ENCODE measurements at places on chromosomes 6 and 20.

- DNase-seq, result no peak
These were observed at the start of gene ARMC12 for GRCh38 chr6:35736982-35737412. ARMC12 (plus strand) TSS chr6:35737032; CDS start chr6:35737109, 77 bp downstream.

GRCh38 chr20:364905-365794 lies 15.4 kb upstream of the TRIB3 start:
- no peak for DNase-seq

DNA sequence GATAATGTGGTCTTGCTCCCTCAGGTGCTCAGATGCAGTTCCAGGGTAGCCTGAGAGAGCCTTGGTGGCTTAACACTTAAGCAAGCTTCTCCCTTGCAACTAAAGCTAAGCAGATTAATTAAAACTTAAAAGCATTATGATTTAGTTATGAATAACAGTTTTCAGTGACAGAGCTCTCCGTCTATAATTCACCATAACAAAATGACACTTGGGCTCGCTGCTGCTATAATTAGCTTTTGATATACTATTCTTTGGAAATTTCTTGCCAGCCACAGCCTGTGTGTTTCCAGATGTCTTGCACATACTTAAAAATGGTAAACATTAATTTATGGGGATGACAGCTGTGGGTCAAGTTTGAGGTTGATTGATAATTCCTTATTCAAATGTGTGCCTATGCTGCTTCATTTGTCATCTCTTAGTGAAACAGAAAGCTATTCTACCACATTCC lies 380.5 kb downstream of the TFAP2B start:
- DNase-seq, result no peak

GRCh38 chr6:593907-594212 lies 63.0 kb downstream of the HUS1B start:
- DNase-seq, result no peak

DNA sequence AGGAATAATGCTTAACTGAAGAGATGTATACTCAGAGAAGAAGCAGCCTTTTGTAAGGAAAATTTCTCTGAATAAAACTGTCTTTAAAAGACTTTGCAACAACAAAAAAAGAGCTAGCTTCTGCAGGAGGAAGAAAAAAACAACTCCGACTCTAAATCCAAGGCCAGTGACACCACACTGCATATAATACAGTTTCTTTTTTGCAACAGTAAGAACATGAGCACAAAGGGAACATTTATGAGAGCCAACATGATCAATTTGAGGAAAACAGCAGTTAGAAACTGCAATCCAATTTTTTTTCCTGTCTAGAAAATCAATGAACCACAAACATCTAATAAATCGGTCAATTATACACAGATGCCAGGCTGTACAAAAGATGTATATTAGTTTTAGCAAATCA lies 42.9 kb upstream of the UST start:
- DNase-seq, result no peak

DNA sequence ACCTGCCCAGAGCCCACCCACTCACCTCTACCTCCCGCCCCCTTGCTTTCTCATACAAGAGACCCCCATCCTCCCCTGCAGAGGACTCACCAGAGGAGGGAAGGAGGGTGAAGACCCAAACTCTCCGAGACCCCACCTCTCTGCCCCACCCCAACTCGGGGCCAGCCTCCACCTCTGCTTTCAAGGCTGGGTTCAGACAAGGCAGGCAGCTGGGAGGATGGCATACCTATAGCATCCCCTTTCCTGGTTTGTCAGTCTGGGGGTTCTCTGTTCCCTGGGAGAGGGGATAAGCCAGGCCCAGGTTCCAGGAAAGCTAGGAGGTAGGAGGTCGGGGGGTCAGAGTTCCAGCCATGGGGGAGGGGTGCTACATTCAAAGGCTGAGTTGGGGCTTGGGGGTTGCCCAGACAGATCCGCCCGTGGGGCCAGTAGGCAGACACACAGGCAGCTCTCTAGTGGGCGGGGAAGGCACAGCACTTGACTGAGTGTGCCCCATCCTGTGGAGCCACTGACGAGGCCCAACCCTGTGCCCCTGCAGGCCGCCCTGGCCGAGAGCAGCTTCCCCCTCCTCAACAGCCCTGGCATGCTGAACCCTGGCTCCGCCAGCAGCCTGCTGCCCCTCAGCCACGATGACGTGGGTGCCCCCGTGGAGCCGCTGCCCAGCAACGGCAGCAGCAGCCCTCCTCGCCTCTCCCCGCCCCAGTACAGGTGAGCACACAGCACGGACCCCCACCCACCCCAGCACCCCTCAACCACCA lies 40.8 kb upstream of the MDFI start:
- no peak for DNase-seq

DNA sequence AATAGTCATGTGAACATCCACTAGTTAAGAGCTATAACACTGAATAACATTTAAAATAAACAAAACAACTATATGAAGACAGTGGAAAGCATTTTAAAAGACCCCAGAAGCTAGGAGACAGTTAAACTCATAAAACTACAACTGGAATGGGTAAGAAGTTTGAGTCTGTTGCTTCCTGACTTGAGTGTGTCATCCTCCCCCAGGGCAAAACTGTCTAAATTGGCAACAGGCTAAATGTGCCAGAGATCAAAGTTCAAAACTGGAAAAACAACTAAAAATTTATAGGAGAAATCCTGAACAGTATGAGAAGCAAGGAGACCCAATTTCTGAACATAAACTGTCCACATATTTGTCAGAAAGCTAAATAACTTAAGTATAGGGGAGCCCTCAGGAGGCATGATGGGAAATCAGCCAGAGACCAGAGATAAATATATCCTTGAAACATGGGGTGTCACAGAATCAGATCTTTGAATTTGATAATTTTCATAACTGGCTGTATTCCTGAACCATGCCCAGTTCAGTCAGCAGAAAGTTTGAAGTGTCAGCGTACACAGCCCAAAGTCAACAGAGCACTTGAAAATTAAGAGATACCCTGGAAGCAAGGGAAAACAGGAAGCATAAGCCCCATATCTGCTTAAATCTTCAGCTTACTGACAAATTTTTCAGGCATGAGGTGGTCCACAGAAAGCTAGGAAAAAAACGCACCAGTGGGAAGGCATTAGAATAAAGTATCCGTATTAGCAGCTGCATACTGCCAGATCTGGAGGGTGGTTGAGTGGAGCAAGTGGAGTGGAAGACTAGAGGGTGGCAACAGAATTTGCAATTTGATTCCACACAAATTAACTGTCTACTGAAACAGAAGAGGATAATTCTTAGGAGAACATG lies 516.1 kb upstream of the MAN1A1 start:
- DNase-seq, result no peak

DNA sequence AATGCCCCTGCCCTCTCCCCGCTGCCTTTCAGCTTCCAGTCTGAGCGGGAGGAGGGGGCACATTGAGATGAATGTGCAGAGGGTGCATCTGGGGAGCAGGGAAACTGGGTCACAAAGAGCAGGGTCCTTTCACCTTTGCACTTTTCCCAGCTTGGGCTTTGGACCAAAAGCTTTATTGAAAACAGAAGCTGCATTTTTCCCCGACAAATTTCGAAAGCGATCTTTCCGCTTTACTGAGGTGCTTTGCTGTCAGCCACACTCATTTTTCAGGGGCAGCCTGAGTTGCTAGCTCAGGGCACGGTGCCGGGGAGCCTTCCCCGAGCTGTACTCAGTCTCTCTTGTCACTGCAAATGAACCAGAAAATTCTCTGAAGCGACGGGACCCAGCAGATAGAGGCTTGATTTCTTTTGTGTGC lies 283.7 kb upstream of the SOX4 start:
- no peak for DNase-seq

GRCh38 chr6:5995949-5996713 lies 10.6 kb downstream of the NRN1 start:
- DNase-seq, result peak; percentile 84

GRCh38 chr20:11429889-11430519 lies 487.7 kb upstream of the BTBD3 start:
- no peak for DNase-seq

GRCh38 chr20:11338496-11339306 lies 579.0 kb upstream of the BTBD3 start:
- no peak for DNase-seq

DNA sequence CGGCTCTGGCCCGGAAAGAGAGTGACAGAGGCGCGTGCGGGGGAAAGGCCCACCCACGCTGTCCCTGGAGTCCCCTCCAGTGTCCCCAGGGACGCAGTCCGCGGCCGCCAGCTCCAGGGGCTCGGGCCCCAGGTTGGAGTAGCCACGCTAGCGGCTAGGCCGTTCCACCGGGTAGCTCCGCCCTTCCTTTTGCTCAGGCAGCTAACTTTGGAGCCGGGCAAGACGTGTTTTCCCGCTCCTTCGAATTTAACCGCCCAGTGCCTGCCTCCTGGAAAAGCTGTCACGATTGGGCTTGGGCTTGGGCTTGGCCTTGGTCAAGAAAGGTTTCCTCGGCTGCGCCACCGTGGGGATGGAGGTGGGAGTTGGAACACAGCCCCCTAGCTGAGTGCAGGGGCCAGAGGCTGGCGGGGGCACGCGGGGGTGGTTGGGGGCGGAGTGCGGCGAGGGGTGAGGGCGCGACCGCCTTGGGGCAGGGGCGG lies 4.7 kb downstream of the LINC00237 start:
- DNase-seq, result no peak

GRCh38 chr6:40634429-40634828 lies 47.3 kb upstream of the LRFN2 start:
- no peak for DNase-seq

DNA sequence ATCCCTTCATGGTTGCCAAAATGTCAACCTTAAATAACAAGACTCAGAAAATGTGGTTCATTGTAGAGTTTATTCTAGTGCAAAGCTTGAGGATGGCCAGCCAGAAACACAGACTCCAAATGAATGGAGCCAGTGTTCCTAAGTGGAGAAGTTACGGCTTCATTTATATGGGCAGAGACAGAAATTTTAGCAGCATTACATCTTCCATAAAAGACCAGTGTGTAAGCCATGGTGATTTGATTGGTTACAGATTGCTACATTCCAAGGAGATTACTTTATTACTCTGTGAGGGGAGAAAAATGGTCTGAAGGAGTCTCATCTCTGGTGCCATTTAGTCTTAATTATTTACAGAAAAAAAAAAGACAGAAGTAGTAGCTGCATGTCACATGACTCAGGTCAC lies 97.8 kb downstream of the OTOR start:
- no peak for DNase-seq

DNA sequence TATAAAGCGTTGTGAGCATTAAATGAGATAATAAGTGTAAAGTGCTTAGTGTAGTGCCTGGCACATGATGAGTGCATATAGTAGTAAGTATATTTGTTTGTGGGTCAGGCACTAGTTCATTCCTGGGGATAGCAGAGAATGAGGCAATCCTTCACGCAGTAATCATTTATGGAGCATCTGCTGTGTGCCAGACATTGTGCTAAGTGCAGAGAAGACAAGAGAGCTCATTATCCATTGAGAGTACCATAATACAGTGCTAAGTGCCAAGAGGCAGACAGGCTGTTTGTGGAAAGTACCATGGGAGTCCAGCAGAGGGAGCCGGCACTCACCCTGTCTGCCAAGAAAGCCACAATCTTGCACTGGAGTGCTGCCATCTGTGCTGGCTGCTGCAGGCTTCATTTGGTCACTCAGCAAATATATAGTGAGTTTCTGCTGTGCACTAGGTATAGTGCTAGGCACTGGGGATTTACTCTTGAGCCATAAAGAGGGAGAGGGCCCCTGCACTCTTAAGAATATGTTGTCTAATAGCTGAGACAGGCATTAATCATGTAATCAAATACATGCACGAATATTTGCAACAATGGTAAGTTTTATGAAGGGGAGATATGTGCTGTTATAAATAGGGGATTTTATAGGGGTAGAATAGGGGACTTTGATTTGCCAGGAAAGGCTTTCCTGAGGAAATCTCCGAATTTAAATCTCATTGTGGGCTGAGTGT lies 12.9 kb upstream of the MROH8 start:
- peak; percentile 91 for DNase-seq

DNA sequence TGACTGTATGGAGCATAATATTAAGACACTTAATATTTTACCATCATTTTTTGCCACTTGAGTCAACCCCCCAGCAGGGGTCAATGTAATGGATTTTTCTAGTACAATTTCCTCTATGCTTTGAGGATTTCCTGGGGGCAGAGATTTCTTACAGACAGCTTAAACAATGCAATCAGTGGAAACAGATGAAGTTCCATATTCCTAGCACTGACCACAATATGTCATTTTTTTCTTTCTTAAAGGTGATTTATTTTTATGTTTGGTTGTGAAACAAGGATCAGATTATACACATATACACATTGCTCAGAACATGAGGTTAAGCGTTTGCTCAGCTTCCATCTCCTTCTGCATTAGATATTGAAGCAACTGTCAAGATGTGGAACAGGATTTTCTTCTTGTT lies 82.0 kb upstream of the ID4 start:
- DNase-seq, result no peak

- no peak for DNase-seq
These were observed 31.6 kb upstream of the CCN2 start for GRCh38 chr6:131982740-131983259.

DNA sequence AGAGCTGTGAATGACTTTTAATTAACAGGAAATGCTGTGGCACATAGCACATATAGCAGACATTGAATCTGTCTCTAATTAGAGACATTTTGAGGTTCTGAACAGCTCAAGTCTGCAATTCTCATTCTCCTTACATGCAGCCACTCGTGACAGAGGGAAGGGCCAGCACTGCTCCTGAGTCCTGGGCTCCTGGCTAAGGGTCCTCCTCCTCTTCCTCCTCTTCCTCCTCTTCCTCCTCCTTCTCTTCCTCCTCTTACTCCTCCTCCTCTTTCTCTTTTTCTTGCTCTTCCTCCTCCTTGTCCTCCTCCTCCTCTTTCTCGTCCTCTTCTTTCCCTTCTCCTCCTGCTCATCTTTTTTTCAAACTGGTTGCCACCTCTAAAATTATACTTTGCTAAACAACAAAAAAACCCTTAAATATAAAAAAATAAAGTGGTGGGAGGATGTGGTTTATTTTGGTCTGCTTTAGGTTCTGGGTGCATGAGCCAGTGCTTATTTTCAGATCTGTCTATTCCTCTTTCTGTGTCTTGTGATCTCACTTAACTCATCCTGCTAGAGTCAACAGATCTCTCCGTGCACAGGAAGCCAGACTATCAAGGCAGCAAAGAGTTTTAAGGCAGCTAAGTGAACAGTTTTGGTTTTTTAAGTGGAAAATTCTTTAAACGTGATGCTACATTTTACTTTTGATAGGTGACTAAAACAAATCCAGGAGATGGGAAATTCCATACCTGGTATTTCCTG lies 159.3 kb downstream of the CD83 start:
- no peak for DNase-seq

GRCh38 chr20:17909869-17910321 lies 58.7 kb downstream of the SNX5 start:
- no peak for DNase-seq

DNA sequence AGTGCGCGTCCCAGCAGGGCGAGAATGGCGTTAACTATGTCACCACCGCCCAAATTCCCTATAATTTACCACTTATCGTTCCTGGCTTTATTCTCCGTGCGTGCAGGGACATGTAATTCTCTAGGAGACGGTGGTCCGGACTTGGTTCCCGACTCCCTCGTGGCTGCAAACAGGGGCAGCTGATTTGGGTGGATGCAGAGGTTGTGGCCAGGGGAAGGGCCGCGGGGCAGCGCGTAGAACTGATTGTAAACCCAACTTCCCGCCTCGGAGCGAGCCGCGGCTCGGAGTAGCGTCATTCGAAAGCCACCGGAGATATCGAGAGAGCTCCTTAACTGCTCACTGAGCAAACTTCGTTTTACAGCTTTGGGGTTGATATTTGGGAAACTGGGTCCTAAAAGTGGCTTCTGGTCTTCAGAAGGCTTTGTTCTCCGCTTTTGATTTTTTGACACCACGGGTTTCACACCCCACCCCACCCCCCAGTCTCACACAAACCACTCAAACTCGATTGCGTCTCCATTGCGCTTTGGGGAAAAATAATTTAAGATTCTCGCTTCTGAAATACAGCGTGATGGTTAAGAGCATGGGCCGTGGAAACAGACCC lies 17.5 kb upstream of the ZSCAN9 start:
- DNase-seq, result no peak

All from dorsolateral prefrontal cortex (tissue), 122 donors.